ENCODE measurements at places on chromosomes 1 and 21. TPM values are rescaled to one million over a fixed set of nuclear protein-coding genes. Genes with fewer than 3 reads are reported as not detected.

GRCh38 chr1:93692451-93692861 is 10.8 kb upstream of the BCAR3 start:
- no peak for DNase-seq
- no peaks in the 10 kb centered on the region for H3K36me3 ChIP-seq
- no peaks in the 10 kb centered on the region for H3K27me3 ChIP-seq
- H3K4me1 ChIP-seq = peaks cover 13% of the 10 kb centered on the region
- no peak overlapping the region for H3K4me3 ChIP-seq
- H3K27ac ChIP-seq = no peak overlapping the region

KRTAP10-2 gene
- not detected for total RNA-seq

SOX13 gene
- total RNA-seq = 61.7 TPM

DNA sequence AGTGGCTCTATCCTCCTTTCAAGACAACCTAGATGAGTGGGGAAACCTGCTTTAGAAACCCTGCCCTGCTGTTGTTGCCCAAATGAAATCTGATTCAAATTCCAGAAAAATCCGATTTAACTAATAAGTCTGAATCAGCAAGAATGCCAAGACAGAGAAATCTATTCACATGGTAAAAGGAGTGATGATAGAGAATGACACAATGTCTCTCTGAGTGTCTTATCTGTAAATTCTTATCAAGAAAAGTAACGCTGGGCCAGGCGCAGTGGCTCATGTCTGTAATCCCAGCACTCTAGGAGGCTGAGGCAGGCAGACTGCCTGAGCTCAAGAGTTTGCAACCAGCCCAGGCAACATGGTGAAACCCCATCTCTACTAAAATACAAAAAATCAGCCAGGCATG is 13.7 kb upstream of the GUCA2A start:
- H3K4me3 ChIP-seq = no peak overlapping the region
- DNase-seq = no peak
- peaks cover 7% of the 10 kb centered on the region for H3K36me3 ChIP-seq

DNA sequence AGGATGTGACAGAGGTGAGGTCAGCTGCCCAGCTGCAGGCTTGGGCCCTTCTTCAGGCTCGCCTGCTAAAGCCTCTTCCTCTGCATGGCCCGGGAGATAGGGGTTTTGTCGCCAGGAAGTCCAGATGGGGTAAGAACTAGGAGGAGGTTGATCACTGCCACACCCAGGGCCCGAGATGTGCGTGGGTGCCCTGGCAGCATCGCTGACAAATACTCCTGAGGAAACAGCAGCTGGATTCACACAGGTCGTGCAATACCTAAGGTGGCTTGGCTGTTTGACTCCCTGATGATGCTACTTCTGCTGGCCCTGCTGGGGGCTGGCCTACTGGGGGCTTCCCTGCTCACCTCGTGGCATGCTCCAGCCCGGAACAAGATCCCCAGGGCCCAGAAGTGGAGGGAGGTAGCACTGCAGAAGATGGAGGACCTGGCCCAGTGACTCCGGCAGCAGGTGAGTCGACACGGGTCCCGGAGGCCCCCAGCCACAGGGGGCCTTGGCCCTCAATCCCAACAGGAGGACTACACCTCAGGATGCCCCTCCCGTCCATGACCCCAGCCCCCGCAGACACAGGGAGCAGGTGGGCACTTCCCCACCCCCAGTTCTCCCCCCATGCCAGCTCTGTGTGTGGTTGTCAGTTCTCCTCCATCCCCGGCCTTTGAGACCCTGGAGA is 29.6 kb downstream of the FAAH start:
- no peaks in the 10 kb centered on the region for H3K36me3 ChIP-seq
- peaks cover 61% of the 10 kb centered on the region for H3K27me3 ChIP-seq
- no peak for DNase-seq
- no peak overlapping the region for H3K4me3 ChIP-seq
- no peak overlapping the region for H3K27ac ChIP-seq
- H3K4me1 ChIP-seq = no peaks in the 10 kb centered on the region

- no peaks in the 10 kb centered on the region for H3K27me3 ChIP-seq
- H3K4me1 ChIP-seq = peaks cover 17% of the 10 kb centered on the region
- no peak for DNase-seq
- peaks cover 2% of the 10 kb centered on the region for H3K36me3 ChIP-seq
- H3K27ac ChIP-seq = no peak overlapping the region
Measured at GRCh38 chr1:87108814-87109411, 194.5 kb downstream of the HS2ST1 start.

- H3K27ac ChIP-seq = no peak overlapping the region
- no peaks in the 10 kb centered on the region for H3K4me1 ChIP-seq
- DNase-seq = no peak
- H3K4me3 ChIP-seq = no peak overlapping the region
- H3K27me3 ChIP-seq = peaks cover 46% of the 10 kb centered on the region
Measured at GRCh38 chr1:60102267-60103061, 28.9 kb upstream of the C1orf87 start.

ADGRL4 gene
- 0.07 TPM for total RNA-seq

GRCh38 chr1:219387211-219387610 is 213.5 kb downstream of the LYPLAL1 start:
- peak overlapping the region; percentile 17 for H3K27ac ChIP-seq
- H3K36me3 ChIP-seq = no peaks in the 10 kb centered on the region
- no peaks in the 10 kb centered on the region for H3K27me3 ChIP-seq

- H3K27me3 ChIP-seq = no peaks in the 10 kb centered on the region
- no peaks in the 10 kb centered on the region for H3K36me3 ChIP-seq
- peaks cover 19% of the 10 kb centered on the region for H3K4me1 ChIP-seq
- peak overlapping the region; percentile 92 for H3K27ac ChIP-seq
- DNase-seq = no peak
Measured at GRCh38 chr1:8889925-8890785, 11.7 kb upstream of the ENO1 start.

Data from mesothelial cell of epicardium (in vitro differentiated cells).